Activated CD8-positive, alpha-beta memory T cell treated with anti-CD3 and anti-CD28 coated beads, Interleukin-2, amount 10 ng/mL, durations not matched to agents 7 days and 5 days (primary cell): ENCODE measurements at places on chromosomes 11 and 22.

DNA sequence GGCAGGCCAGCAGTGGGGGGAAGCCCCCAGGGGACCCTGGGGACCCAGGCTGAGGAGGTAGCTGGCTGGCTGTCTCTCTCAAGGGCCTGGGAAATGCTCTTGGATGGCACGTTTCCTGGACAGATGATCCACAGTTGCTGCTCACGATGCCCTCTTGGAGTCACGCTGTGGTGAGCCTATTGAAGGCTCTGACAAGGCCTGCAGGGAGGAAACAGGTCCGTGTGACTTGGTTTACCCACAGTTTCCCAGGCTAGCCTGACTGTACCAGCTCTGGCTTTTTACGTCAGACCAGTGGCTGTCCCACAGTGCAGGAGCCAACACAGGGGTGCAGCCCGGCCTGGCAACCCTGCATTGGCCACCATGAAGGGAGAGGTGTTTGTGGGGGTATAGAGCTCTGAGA is 29.2 kb upstream of the PPARA start:
- DNase-seq: no peak

DNA sequence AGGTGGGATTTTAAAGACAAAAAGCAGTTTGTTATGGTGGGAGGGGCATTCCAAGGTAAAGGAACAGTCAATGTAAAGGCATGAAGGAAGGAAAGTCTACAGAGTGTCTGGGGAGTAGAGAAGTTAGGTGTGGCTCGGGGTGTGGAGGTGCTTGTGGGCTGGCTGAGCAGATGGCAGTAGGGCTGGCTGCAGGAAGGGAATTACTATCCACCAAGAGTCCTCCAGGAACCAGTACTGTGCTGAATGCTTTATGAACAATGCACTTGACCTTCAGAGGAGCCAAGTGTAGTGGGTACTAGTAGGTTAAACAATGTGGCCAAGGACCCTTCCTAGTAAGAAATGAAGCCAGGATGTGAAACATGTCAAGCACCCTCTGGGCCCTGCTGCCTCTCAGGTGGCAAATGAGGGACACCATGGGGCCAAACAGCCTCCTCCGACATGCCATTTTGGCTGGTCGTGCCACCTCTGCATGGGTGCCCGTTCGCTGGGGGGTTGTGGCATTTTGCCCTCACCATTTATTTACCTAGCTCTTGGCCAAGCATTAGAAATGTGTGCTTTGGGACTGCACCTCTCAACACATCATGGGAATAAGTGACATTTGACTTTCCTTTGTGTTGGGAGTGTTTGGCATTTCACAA is 123.6 kb upstream of the TENM4 start:
- no peak for DNase-seq

- no peak for DNase-seq
These were observed 81.1 kb downstream of the STIM1 start for GRCh38 chr11:3936517-3936916.

GRCh38 chr11:66316849-66317251 is at the start of gene CD248:
Gene CD248, minus strand, starts transcription at chr11:66317044. Its CDS starts 17 bp downstream, at chr11:66317027.
- DNase-seq: peak; percentile 68

DNA sequence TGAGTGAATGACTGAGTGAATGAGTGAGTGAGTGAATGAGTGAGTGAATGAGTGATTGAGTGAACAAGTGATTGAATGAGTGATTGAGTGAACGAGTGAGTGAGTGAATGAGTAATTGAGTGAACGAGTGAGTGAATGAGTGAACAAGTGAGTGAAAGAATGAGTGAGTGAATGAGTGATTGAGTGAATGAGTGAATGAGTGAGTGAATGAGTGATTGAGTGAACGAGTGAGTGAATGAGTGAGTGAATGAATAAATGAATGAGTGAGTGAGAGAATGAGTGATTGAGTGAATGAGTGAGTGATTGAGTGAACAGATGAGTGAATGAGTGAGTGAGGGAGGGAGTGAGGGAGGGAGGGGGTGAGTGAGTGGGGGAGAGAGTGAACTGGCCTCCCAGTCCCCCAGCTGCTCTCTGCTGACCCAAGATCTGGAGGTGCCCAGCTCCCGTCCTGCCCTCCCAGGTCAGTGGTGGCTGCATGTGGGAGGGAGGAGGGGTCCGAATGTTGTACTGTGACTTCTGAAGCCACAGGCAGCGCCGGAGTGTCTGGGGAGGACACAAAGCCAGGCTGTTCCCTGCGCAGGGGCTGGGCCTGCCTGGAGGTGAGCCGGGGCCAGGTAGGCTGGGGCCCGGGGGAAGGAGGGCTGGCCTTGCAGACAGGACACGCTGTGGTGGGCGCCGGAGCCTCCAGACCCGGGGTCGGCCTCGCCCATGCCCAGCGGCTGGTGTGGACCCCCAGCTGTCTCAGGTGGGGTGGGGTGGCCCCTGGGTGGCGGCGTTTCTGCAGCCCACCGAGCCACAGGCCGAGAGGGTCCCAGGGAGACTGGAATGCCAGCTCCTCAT is 17.8 kb upstream of the PIM3 start:
- no peak for DNase-seq

GRCh38 chr11:30370164-30370563 is 47.3 kb downstream of the ARL14EP start:
- no peak for DNase-seq

DNA sequence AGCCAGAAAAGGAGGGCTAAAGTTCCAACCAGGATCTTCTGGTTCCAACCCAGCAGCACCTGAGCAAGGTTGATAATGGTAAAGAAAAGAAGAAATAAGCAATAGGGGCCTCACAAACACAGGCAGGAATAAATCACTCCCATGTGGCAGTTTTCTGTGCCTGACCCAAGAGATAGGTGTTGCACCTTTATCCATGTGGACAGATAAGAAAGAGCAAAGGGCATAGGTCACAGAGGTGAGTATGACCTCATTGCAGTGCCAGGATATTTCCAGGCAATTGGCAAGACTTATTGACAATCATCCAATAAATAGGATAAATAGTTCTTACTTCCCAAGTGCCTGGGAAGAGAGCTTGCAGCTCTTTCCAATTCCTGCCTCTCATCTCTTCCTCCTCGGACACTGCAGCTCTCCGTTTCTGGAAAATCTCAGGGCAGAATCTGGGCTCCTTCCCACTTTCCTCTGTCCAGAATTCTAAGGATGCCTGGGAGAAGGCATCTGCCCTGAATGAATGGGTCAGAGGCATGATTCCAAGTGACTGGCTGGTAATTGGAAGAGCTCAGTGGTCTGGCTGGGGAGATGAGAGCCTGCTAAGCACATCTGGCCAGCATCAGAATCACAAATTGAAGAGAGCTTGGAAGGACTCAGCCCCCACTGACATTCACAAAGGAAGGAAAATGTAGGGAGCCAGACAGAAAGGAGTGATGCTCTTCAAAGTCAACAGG is 14.5 kb upstream of the LRRC55 start:
- DNase-seq: no peak

- DNase-seq: peak; percentile 76
These were observed 12.8 kb downstream of the MACROD1 start for GRCh38 chr11:64152841-64153691.

- no peak for DNase-seq
These were observed 33.3 kb downstream of the APOL6 start for GRCh38 chr22:35681454-35682052.

DNA sequence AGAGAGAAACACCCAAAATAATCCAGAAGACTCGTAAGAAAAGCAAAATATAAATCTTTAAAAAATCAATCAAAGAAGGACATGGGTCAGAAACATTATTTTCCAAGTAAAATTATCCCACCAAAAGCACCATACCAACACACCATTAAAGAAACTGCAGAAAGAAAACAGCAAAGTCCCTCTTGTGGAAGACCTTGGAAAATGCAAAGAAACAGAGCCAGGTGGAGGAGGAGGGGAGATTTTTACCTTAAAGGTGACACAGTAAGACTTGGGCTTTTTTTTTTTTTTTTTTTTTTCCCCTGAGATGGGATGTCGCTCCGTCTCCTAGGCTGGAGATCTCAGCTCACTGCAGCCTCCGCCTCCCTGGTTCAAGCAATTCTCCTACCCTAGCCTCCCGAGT is 123.8 kb downstream of the LARGE1 start:
- DNase-seq: no peak

- DNase-seq: no peak
These were observed 25.2 kb downstream of the PDE3B start for GRCh38 chr11:14668731-14669301.

- no peak for DNase-seq
These were observed 45.6 kb upstream of the RRM1 start for GRCh38 chr11:4049006-4049405.

- no peak for DNase-seq
These were observed 13.4 kb upstream of the NECTIN1 start for GRCh38 chr11:119742263-119742861.
